ENCODE measurements at places on chromosomes 4 and X.

GRCh38 chr4:150348079-150348478 lies 233.9 kb upstream of the MAB21L2 start:
- DNase-seq = no peak

DNA sequence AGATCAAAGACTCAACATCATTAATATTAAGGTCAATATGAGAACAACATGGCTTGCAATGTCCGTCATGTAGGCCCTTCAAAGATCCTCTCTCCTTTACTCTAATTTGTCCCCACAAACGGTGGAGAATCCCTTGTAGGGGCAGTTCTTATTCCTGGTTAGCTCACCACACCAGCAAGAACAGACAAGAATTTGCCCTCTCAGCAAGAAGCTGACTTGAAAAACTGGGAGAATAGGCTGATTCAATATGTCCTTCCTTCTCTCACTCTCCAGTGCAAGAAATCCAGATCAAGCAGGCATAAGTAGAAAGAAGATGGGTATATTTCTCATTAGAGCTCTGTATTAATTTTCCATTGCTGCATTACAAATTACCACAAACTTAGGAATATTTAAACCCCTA lies 704.2 kb upstream of the SLIT2 start:
- no peak for DNase-seq

DNA sequence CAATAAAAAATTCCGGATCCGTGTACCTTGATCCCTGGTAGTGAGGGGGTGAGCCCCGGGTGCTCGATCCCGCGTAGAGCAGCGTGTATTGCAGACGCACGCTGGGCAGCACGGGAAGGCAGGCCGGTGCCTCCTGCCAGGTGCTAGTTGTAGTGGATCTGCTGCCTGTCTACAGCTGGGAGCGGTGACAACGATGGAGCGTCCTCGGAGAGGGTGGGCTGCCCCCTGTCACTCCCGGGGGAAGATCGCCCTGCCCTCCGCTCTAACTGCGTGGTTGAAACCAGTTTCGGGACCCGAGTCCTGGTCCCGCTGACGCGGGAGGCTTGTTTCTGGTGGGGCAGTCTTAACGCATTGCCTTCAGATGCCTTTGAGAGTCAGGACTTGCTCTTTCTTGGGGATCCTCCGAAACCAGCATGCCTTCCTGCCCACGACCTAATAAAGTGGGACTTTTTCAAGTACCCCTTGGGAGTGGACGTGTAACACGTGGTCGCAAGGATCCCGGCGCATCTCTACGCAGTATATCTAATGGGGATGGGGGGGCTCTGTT lies 2.7 kb upstream of the NKX6-1 start:
- DNase-seq = no peak

- DNase-seq = no peak
Measured at GRCh38 chrX:7420717-7421116, 272.8 kb upstream of the PUDP start.

GRCh38 chr4:8394806-8395205 lies 45.7 kb downstream of the ACOX3 start:
- DNase-seq = no peak

DNA sequence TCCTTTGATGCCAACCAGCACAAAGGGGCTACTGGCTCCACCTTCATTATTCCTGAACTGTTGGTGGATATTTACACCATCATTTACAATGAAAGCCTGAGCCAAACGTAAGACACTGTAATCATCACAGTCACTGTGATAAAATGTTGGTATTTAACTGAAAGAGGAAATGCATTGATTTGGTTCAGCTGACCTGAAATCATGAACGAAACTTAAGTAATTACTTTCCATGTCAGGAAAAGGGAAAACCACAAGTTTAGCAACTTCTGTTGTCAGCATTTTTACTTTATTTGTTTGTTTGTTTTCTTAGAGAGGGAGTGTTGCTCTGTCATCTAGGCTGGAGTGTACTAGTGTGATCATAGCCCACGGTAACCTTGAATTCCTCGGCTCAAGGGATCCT lies 247.8 kb upstream of the FAM47A start:
- no peak for DNase-seq

- no peak for DNase-seq
Measured at GRCh38 chrX:97200454-97200853, 316.7 kb downstream of the RPA4 start.

DNA sequence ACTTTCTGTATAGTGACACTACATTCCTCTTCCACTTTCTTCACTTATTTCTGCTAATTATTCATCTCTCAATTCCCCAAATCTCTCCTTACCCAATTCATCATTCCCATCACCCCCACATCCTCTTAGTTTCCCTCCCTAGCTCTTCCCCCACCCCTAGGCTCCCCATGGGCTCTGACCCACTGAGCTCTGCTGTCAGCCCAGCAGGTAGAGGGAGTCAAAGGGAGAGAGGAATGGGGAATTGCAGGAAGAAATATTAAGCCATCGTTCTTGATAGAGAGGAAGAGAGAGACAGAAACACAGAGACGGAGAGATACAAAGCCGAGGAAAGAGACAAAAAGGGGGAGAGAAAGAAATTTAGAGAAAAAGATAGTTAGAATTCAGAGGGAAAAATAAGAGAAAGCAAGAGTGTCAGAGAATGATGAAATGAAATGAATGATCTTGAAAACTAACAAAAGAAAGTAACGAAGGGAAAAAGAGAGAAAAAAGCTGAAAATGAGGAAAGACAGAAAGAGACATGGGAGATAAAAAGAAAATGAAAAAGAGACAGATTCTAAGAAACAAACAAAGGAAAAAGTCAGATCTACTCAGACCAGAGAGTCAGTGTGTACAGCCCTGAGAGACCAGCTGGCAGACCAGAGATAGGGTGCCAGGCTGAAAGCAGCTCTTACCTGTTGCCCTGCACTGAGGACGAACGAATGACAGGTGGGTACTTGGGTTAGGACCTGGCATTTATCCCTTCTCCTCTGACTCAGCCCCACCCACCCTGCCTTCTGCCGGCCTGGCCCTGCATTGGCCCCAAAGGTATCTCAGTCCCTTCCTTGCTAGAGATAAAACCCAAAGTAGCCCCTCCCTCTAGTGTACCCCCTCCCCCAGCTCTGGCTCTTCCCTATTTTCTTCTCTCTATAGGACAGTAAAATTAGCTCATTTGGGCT lies at the start of gene ALAS2:
ALAS2 (minus strand) TSS at position 707 of the 935 bp plus-strand sequence. CDS start 4,977 bp downstream, outside the sequence.
- DNase-seq = no peak

DNA sequence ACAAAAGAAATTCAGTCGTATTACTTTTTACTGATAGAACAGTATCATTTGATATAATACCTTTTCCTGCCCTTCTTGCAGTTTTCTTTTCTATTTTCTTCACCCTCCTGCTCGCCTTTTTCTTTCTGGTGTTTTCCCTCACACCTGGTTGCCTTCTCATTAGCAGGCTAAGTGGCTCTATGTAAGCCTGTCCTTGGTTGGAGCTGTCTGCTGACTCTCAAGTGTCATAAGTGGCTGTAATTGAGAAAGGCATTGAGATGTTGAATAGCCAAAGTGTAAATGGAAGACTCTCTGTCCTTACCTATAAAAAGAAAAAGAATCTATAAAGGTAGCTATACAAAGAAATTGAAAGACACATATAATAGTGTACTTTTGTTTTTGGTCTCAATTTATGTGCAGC lies 180.7 kb downstream of the ADGRL3 start:
- no peak for DNase-seq

DNA sequence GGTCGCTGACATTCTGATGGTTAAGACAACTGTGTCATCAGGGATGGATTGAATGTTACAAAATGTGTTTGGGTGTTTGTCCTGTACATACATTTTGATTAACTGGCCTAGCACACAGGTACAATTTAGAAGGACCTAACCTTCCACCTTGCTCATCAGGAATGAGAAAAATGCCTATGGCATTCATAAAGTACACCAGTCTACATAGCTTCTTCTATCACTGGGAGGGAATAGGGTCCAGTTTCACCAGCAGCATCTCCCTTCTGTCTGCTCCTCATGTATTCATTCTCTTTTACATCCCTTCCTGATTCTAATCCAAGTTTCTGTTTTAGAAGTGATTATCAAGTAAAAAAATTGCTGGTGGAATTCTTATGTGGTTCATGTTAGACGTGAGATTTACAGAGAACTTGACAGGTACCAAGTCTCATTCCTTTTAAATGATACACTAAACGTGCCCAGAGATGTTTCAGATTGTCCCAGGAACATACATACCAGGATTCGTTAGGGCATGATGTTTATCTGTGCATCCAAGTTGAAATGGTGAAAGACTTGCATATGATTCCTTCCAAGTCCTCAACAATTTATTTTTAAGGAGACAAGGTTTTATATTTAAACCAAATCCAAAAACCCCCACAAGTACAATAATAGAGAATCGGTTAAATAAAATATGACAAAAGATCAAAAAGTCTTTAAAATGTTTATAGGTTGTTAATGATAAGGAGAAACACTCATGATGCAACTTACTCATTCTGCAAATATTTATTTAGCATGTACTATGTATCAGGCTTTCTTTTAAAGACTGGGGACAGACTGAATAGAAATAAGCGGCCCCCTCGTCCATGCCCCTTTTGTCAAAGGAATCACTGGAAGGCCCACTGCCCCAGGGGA lies 359.1 kb downstream of the ZNF674 start:
- no peak for DNase-seq

DNA sequence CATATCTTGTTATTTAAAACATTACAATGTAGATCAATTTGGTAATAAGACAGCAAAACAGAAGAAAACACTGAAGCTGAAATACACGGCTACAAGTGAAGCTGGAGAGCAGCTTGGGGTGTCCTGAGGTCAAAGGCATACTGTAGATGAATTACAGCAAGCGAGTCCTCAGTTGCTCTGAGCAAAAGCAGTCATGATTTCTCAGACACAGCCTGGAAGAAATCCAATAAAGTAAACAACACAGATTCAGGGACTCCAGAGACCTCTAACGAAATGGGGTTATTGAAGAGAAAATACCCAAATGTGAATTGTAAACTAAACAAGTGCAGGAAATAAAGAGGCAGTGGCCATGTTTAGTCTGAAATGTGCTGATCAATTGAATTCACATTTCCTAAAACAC lies 324.4 kb downstream of the CAMK2D start:
- no peak for DNase-seq

DNA sequence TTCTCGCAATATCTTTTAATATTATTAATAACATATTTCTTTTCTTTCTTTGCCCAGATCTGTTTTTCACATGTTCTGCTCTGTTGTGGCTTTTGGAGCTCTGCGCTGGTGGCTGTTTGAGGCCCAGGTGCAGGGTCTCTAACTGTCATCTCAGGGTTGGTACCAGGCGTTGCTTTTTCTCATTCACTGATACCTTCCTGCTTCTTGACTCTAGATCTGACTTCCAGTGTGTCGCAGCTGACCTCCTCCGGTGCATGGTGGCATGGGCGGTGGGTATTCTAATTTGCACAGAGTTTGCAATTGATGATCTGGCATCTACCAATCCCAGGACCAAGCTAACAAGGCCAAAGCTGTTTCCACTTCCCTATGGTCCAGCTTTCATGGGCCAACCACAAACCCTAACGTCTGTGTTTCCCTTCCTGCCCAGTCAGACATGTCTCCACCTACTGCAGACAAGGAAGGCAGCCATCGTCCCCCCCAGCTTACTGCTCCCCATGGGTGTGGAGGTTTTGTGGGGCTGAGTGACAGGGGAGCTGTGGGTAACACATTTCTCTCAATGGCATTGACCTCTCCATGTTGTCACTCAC lies 25.2 kb downstream of the LETM1 start:
- DNase-seq = no peak

- DNase-seq = no peak
Measured at GRCh38 chr4:150888217-150888616, 126.9 kb downstream of the LRBA start.

GRCh38 chr4:182944484-182945213 lies 27.5 kb upstream of the DCTD start:
- no peak for DNase-seq

GRCh38 chr4:56360071-56360470 lies 27.2 kb downstream of the AASDH start:
- no peak for DNase-seq

DNA sequence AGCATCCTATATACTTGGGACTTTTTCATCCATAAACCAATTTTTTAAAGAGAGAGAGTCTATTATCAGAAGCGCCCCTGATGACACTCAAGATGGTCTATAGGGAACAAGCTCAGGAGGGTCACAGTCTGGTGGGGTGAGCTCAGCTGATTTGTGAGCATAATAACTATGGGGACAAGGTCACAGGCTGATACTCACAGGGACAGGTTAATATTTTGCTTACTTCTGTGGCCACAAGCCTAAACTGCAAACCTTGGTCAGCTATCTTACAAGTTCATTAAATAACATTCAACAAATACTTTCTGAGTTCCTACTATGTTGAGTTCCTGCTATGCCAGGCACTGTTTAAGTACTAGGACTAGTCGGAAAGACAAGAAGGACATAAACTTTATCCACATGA lies 10.2 kb upstream of the CCDC149 start:
- DNase-seq = no peak

- no peak for DNase-seq
Measured at GRCh38 chrX:25096522-25097045, 80.8 kb upstream of the ARX start.

All from stimulated activated CD8-positive, alpha-beta memory T cell treated with anti-CD3 and anti-CD28 coated beads, Interleukin-4, amount 100 ng/mL, for 1 hour (primary cell).